ENCODE measurements at places on chromosomes 2 and 18. TPM values are rescaled to one million over a fixed set of nuclear protein-coding genes. Genes with fewer than 3 reads are reported as not detected.
A peak's percentile ranks its signal among the peaks of the same experiment; 100 is the strongest.

- no peak for DNase-seq
Measured at GRCh38 chr2:12502759-12503158, 214.0 kb upstream of the TRIB2 start.

DNA sequence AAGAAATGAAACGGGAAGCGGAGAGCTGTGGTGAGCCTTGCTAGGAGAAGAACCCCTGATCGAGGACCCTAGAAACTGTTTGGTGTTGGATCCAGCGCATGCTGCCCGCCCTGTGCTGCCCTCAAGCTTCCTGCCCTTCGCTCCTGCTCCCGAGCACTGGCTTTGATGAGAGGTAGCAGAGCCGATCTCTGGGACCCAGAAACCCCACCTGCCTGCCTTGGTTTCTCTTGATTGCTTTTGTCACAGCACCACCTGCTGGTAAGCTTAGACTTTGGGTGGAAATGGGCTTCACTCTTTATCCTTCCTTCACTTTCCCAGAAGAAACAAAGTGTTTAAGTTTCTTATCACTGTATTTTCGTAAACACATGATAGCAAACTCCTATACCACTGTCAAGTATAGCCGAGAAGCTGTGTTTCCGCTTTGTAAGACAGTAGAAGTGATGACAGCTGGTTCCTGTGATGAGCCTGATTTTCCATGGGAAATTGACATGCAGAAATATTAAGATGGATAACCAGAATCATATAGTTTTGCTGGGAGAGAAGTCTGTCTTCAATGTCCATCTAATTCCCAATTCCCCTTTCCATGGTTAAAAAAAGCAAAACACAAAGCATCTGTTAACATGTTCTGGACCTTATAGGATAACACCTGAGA, 267.4 kb downstream of the PHLPP1 start:
- DNase-seq, result no peak

GRCh38 chr2:214651451-214651850, 158.0 kb downstream of the BARD1 start:
- DNase-seq, result no peak

GRCh38 chr2:53429901-53430300, 337.7 kb upstream of the CHAC2 start:
- no peak for DNase-seq

- no peak for DNase-seq
Measured at GRCh38 chr2:73000808-73001570, 70.5 kb downstream of the SFXN5 start.

DNA sequence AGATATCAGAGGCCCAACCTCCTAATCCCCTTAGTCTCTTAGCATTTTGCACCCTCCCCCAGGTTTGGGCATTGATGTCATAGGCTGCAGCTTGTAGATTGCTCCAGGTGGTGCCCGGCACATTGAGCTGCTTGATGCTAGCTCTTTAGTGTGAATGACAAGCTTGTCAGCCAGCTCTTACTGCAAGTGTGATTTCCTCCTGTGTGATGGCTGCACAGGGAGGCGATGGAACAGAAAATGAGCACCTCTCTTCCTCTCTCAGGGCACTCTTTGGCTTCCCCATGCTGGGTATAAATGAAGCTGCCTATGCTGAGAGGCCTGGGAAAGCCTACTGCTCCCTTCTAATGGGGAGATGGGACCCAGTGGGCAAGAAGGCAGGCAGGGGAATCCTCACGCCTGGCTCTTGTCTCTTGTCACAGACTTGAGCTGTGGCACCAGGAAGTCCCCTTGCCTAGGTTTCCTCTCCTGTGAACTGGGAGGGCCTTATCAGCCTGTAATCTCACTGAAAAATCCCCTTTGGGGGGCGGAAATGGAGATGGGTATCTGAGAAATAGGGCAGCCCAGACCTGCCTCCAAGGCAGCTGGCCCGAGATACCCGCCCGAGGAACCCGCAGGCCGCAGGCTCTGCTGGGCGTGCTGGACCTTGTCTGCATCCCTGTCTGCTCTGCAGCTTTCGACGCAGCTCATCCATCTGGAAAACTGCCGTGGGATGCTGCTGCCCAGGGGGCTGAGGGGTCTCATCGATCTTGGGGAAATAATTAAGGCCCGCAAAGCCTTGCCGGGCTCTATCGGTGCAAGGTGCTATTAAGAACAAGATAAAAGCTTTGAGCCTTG, 163.5 kb upstream of the CXCR4 start:
- DNase-seq, result no peak

DNA sequence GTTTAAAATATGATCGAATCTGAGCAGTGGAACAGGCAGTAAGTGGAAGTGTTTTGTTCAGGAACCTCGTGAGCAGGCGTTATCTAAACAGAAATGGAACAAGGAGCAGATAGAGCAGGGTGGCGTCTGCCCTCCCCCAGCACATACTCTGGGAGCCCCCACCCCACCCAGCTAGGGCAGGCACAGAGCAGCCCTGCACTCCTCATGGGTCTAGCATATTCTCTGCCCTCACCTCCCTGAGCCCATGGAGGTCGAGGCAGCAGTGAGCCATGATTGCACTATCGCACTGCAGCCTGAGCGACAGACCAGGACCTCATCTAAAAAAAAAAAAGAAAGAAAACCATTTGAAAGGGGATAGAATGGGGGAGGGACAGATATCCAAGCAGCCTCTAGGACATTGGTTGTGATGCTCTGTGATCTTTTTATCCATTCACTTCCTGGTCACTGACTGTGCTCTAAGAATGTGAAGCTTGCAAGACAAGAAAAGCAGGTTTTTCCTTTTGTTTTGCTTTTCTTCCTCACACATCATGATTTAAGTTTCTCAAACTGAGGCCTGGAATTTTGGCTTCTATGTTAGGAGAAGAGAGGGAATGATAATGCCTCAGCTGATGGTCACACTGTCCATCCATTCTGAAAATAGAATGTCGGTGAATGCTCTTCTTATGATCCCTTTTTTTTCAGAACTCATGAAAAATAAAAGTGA, 3.1 kb downstream of the MLPH start:
- DNase-seq, result no peak

DNA sequence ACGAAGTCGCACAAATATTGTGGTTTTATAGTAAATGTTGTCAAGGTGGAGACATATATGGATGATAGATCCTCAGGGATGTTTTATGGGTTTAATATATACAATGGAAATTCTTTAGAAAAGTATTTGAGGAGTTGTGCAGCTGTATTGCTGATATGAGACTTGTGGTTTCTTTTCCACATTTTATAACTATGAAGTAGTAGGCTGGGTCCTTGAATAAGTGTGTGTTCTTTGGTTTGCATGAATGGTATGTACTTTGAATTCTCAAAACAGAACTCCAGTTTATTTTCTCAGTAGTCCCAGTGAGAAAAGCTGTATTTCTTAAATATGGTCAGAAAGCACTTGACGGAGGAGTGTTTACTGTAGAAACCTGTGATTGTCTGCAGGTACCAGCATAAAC, 42.4 kb downstream of the PLCL1 start:
- no peak for DNase-seq

DNA sequence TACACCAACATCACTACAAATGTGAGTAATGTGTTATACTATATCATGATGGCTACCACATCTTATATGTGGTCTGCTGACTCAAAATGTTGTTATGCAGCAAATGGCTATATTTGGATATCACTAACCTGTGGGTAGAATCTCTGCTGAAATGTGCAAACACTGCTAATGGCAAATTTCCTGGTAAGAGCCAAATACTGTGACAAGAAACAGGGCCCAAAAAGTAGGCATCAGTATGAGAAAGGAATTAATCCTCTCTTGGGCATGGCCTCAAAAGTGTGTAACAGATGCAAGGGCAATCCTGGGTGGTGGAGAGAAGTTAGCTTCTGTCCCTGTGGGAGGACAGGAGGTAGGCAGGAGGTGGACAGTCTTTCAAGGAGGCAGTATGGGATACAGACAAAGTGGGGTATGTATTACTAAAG, 13.3 kb downstream of the ATF2 start:
- DNase-seq, result no peak

DNA sequence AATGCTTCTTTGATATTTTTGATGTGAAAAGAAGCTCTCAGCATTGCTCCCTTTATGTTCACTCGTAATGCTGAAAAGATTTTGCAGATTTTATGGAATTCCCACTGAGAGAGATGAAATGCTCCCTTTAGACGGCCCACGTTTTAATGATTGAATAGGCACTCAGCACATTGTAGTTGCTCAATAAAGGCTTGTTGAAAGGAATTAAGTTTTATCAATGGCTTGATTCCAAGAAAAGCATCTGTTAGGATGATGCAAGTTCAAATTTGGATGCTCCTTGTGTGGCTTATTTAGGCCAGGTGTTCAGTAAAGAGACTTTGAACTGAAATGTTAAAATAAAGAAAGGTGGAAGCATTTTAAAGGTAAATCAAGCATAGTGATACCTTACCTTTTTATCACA, 725.1 kb downstream of the EPHA4 start:
- DNase-seq, result no peak

DNA sequence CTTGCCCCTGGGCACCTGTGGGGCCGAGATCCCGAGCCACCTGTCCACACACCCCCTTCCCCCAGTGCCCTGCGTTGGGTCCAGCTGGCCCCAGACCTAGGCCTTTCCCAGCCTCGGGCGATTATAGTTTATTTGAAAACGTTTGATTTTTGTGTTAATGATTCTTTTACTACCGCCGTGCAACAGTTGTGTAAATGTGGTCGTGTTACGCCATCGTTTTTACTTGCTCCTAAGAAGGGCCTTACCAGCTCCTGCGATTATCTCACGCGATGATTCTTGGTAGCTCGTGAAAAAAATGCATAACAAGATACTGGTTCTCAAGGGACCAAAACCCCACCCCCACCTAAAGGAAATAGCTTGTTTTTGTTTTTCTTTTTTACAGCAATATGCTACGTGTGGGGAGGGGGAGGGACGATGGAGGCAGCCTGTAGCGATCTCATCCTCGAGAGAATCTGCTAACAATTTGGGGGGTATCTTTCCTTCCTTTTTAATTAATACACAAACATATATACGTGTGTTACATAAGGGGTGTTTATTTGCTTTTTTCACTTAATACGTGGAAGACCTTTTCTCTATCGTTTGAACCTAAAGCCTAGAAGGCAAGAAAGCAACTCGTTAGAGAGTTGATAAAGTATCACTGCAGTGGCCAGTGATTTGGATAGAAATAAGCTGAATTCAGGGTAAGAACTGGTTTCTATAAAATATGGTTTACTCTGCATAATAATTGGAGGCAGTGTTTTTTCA, 1.0 kb downstream of the ZDBF2 start:
- no peak for DNase-seq

- no peak for DNase-seq
Measured at GRCh38 chr18:29003194-29003593, 826.3 kb upstream of the CDH2 start.

DNA sequence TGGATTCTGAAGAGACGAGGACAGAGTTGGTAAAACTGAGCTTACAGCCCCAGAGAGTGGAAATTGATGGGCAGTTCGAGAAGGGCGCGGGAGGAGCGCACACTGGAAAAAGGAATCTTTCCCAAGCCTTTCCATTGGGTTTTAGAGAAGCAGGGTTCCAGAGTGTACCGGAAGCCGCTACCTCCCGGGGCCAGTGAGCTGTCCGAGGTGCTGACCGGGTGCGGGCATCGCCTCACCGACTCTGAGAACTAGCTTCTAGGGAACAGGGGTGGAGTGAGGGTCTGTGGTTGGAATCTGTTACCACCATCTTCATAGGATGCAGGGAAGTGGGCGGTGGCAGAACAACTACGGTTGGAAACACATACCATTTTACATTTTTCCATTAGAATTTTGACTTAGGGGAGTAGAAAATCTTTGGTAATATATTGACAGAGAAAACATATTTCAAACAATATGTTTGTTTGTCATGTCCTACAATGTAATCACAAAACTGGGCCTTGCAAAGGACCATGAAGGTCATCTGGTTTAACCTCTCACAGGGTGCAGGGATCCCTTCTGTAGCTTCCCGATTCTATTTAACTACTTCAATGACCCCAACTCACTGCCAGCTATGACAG, 724 bp downstream of the NMS start:
- peak; percentile 17 for DNase-seq

DNA sequence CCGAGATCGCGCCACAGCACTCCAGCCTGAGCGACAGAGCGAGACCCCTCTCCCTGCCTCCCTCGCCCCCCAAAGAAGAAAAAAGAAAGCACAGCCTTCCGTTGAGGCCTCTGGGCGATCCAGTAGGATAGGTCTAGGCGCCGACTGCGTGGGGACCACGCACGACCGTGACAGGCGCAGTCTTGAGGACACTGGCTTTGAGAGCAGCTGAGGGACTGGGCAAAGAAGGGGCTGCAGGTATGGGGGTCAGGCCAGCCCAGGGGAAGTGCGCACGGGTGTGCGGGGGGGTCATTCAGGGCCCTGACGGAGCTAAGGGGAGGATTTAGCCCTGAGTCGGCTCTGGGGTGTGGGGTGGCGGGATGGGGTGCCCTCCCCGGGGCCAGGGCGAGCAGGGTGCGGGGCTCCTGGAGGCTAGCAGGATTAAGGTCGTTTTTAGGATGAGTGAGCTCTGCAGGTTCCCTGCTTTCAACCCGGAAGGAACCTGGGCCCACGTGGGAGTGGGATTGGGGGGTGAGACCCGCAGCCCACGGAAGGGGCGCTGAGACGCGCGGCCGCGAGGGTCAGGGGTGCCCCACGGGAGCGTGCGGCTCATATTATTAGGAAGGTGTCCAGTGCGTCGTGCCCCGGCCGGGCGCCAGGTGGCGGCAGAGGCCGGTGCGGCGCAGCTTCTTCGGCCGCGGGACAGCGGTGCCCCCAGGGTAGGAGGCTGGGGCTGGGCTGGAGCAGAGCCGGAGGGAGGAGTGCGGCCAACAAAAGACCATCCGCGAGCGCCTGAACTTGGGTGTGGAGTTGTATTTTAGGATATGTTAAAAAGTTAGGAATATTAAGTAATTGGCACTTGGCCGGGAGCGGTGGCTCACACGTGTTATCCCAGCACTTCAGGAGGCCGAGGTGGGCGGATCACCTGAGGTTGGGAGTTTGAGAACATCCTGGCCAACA, 20.5 kb upstream of the ZNF236 start:
- DNase-seq, result peak; percentile 59

DNA sequence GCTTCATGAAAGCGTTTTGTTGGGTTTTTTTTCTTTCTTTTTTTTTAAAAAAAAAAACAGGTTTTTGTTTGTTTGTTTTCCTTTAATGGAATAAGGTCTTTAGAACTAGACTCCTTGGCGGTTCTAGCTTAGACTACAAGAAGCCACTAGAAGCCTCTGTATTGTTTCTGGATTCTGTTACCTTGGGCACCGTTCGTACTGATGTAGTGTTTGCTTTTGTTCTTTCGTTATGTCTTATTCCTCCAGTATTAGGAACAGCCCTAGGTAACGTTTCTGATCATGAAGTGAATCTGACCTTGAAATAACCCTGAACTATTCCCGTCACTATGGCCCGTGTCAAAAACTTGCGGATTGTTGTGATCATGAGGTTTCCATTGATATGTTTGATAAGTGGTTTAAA, 164.6 kb downstream of the PTGR3 start:
- DNase-seq, result no peak

- no peak for DNase-seq
Measured at GRCh38 chr2:67455219-67456142, 58.3 kb downstream of the ETAA1 start.

The DOK6 gene
- total RNA-seq, result 0.96 TPM

The PMAIP1 gene
- total RNA-seq, result 0.58 TPM
